ENCODE measurements at places on chromosomes 3 and 15.

DNA sequence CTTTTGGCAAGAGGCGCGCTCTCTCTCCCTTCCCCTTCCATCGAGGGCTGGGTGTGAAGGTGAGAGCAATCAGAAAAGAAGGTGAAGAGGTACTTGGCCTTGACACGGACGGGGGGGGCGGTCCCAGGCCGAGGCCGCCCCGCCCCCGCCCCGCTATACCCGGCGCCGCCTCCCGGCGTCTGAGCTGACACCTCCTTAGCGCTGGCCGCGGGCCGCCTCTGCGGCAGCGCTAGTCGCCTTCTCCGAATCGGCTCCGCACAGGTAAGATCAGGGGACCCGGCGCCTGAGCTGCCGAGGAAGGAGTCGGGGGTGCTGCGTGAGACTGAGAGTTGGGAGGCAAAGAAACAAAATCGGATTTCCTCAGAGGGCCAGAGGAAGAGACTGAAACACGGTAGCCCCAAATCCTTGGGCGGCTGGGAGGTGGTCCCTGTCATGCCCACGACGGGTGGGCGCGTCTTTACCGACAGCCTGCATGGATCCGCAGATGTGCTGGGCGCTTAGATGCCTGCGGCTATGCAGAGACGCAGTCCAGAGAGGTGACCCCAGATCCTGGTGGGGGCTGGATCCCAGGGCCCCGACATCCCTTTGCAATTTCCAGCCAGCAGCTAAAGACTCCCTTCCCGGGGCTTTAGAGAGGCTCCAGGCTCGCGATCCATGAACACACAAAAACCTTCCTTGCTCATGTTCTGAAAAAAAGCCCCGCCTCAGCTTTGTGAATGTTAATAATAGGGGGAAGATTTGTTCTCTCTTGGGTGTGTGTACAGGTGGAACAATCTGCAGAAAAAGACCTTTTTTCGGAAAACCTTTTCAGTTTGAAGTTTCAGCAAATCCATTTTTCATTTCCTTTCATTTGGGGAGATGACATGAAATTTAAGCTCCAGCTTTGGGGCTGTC lies at the start of gene ENTPD3:
Gene ENTPD3, plus strand, starts transcription at position 184 of the 894 bp plus-strand sequence. CDS start 874 bp downstream, outside the sequence.
- DNase-seq, result peak; percentile 33

- DNase-seq, result no peak
These were observed 14.8 kb downstream of the GNB4 start for GRCh38 chr3:179436517-179436916.

DNA sequence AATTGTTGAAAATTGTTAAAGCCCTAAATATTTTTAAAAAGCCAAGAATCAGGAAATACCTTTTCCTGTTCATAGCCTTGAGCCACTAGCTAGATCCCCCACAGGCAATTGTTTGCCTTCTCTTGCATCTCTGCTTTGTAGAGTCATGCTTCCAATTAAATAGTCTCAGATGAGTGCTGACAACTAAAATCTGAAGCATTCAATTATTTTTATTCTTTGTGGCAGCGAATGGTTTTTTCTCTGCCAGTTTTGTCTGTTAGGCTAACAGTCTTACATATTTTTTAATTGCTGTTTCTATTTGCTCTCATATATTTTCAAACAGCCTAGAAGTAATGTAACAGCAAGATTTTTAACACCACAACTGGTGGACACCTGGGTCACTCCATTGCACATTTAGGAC lies 277.1 kb upstream of the GBE1 start:
- no peak for DNase-seq

DNA sequence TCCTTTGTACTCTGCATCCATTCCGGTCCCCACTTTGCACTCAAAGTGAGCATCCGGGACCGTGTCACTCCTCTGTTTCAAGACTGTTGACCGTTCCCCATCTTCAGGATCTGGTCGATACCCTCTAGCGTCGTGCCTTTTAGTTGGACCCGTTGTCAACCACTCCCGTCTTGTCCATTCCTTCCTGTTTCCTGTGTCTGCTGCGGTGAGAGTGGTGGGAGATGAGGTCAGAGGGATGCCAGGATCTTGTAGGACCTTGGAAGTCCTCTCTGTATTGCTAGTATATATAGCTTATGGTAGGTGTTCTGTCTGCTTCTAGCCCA lies 624 bp downstream of the BRK1 start:
- DNase-seq, result no peak

DNA sequence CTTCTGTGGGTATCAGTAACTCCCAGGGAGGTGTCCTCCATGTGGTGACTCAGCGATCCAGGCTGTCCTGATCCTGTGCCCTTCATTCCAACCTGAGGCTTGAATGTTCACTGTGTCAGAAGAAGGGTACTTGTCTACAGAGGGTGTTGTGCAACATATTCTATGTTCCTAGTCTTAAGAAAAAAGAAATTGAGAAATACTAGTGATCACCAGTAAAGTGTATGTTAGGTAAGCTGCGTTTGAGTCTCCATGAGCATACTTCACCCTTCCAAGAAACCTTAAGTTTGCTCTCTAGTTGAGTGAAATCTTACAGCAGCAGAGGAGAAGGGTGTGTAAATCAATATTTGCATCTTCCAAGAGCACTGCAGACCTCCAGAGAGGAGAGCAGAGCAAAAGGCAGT lies 122.2 kb upstream of the SLC24A5 start:
- DNase-seq, result no peak

DNA sequence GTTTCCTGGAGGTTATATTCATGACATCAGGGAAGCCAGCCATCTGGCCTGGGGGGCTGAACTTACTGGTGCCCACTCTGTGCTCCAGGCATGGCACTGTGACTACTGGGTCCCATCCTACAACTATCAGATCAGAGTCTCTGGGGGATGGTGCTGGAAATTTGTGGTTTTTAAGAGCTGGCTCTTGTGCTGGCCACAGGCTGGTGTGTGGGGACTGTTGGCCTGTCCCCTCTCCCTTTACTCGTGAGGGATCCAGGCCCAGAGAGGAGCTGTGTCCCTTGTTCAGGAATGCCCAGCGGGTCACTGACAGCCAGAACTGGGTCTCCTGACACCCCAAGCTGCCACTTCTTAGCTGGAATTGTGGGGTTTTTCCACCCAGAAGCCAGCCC lies 44.5 kb upstream of the SEC22A start:
- DNase-seq, result no peak
